ENCODE measurements at places on chromosomes 7 and 10.
A peak's percentile ranks its signal among the peaks of the same experiment; 100 is the strongest.

- DNase-seq = no peak
Measured at GRCh38 chr10:62459072-62459471, 84.9 kb downstream of the ZNF365 start.

GRCh38 chr10:89114846-89115625 is 92.1 kb downstream of the CH25H start:
- DNase-seq = no peak

- no peak for DNase-seq
Measured at GRCh38 chr7:140609646-140610045, 31.0 kb downstream of the DENND2A start.

- DNase-seq = no peak
Measured at GRCh38 chr7:117075934-117076333, 122.6 kb downstream of the ST7 start.

DNA sequence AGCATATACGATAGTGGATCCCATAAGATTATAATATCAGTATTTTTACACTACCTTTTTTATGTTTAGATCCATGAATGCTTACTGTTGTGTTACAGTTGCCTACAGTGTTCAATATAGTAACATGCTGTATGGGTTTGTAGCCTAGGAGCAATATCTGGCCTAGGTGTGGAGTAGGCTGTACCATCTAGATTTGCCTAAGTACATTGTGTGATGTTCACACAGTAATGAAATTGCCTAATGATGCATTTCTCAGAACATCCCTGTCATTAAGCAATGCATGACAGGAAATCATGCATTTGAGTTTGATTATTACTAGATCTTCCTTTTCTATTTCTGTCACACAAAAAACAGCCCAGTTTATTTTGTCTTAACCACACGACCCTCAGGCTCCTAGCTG is 14.5 kb downstream of the CBX3 start:
- peak; percentile 40 for DNase-seq

DNA sequence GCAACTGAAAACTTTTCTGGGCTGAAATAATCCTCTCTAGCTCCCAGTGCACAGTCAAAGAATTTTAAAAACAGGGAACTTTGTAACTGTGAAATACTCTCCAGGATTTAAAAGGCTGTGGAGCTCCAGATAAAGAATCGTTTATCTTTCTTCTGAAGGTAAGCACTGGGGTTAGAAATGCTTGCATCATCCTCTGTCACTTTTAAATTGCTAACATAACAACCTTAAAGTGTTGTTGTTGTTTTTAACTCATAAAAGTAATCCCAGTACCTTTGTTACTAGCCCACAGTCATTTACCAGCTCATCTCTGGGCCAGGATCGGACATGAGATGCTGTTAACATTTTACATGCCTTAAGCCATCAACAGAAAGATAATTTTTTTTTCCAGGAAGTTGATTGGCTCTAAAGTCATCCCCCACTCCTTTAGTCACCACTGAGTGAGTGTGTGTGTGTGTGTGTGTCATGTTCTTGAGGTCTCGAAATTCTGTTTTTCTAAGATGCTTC is at the start of gene SLC39A12:
Gene SLC39A12, plus strand, starts transcription at position 51 of the 504 bp plus-strand sequence. CDS start 1,359 bp downstream, outside the sequence.
- no peak for DNase-seq

- no peak for DNase-seq
Measured at GRCh38 chr7:28346256-28346655, 66.1 kb upstream of the CREB5 start.

GRCh38 chr10:104274762-104275721 is 6.1 kb downstream of the GSTO2 start:
- peak; percentile 60 for DNase-seq

- peak; percentile 14 for DNase-seq
Measured at GRCh38 chr10:63273577-63273976, 140.4 kb downstream of the NRBF2 start.

GRCh38 chr7:102451371-102452054 is 13.2 kb downstream of the ALKBH4 start:
- no peak for DNase-seq

GRCh38 chr10:108990441-108990840 is 932.9 kb downstream of the XPNPEP1 start:
- DNase-seq = no peak

GRCh38 chr10:24574578-24575155 is 149.0 kb downstream of the ARHGAP21 start:
- DNase-seq = no peak

GRCh38 chr10:43203448-43204041 is 63.3 kb downstream of the RASGEF1A start:
- DNase-seq = peak; percentile 23

DNA sequence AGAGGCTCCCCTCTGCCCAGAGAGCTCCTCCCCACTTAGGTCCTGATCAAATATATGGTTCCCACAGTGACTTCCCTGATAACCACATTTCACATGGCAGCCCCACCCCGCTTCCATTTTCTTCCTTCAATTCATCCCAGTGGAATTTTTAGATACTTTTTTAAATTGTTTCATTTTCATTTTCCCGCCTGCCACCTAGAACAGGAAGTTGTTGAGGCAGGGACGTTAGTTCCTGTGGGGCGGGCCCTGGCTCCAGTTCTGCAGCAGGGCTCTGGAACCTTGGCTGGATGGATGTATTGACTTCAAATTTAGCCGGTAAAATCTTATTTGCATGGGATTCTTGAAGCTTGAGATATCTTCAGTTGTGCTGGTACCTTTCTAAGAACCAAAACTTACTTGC is 226.6 kb downstream of the PAXIP1 start:
- no peak for DNase-seq

GRCh38 chr7:79927116-79927515 is 207.5 kb upstream of the GNAI1 start:
- no peak for DNase-seq

DNA sequence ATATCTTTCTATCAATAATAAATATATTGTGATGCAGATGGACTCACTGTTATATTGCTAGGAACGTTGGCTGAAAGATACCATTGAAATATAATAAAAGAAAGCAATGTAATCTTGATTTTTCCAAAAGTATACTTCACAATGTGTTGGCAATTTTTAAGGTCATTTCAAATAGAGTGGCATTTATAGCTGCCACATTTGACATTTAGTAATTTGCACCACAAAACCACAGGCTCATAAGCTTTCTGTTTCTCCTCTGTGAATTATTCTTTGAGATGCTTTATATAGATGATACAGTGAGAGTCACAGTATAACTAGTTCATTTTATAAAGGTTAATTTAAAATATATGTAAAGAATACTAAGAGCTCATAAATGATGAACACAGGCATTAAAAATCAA is 44.6 kb downstream of the TMEM168 start:
- DNase-seq = no peak

DNA sequence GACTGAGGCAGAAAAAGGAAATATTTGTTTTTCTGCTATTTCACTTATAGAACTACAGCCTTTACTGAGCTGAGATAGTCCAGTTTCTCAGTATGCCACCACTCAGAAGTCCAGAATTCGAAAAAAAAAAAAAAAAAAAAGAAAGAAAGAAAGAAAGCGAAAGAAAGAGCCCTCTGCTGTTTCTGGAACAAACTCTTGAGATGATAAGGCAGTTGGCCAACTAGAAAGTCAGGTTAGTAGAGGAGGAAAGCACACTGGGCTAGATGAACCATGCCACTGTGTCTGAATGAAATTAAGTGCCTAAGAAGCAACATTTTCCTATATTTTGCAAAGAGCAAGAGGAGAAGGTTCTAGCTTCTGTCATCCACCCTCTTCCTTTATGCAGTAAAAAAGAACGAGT is 403.8 kb downstream of the SORCS3 start:
- no peak for DNase-seq

DNA sequence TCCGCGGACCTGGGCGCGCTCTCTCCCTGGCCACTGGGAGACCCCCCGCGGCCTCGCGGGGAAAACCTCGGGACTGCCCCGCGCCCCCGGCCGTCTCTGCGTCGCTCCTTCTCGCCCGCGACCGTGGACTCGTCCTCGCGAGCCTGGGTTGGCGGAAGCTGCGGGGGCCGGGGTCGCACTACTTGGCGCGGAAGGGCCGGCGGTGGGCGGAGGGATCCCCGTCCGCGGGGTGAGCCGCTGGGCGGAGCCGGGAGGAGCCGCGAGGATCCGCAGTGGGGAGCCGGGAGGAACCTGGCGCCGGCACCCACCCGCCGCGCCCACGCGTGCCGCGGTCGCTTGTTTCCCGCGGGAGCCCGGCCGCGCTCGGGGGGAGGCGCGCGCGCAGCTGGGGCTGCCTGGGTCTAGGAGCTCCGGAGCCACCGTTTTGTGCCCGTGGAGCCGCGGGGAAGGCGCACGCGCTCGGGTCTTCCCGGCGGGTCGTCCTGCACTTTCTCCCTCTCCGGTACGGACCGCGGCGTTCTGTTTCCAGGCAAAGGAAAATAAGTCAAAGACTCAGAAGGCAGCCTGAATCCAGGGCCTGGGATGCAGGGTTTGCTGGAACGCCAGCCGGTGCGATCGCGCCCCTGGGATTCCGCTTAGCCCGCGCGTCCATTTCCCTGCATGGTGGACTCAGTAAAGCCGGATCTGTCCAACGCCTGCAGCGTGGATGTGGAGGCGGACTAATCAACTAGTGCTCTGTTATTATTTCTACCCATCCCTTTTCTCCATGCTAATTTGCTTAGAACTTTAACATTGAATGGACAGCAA is 28.7 kb upstream of the KMT2C start:
- DNase-seq = peak; percentile 73

- no peak for DNase-seq
Measured at GRCh38 chr7:118289476-118289875, 65.0 kb downstream of the ANKRD7 start.

DNA sequence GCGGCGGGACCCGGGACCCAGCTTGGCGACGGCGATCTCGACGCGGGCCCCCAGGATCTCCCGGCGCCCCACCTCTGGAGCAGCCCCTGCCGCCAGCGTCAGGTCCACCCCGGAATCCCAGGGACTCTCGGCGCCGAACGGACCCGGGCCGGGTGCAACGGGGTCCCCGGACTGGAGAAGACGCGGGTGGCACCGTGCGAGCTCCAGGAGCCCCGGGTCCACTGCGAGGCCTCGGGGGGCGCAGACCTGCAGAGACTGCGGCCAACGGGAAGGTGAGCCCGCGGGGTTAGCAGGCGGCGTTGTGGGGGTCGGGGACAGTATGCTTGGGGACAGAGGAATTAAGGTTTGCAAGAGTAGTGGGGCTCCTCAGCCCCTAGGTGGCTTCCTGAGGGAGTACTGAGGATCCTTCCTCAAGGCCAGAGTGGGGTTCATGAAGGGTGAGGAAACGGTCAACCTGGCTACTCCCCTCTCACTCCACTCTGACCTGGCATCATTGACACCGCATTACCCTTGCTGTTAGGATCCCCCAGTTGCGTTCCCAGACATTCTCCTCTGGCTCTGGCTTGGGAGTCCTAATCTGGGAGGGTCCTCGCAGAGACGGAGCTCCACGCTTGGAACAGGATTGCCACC is 353 bp downstream of the EPHB6 start:
- no peak for DNase-seq

- no peak for DNase-seq
Measured at GRCh38 chr7:136997735-136998134, 129.3 kb downstream of the CHRM2 start.

DNA sequence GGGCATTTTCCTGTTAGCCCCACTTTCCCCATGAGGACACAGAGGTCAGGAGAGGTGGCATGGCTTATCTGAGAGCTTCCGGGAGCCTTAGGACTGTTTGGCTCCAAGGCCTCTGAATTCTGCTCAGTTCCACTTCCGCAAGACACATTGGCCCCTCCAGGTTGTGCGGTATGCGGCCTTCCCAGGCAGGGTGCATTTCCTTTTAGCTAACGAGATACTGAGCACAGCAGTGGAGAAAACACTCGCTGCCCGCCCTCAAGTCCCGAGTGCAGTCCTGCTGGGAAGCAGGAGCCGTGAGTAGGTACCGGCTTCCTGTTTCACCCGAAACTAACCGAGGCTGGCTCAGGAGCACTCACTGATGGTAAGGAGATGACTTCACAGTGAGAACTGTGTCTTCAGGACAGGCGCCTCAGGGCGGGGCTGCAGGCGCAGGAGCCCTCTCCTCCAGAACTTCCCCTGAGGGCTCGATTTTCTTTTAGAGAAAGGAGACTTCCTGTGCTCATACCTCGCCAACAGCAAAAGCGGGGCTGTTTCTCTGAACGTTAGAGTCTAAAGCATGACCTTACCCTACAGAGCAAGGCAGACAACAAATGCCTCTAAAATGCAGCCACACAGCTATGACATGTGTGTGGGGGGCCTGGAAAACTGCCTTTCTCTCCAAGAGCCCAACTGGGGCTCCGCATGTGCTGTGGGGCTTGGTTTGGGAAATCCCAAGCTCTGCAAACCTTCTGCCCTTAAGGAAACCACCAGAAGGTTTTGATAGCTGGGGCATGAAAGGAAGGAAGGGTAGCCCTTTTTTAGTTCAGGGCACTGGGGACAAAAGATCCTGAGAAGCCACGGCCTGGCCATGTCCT is 25.9 kb downstream of the RGS10 start:
- DNase-seq = peak; percentile 90

DNA sequence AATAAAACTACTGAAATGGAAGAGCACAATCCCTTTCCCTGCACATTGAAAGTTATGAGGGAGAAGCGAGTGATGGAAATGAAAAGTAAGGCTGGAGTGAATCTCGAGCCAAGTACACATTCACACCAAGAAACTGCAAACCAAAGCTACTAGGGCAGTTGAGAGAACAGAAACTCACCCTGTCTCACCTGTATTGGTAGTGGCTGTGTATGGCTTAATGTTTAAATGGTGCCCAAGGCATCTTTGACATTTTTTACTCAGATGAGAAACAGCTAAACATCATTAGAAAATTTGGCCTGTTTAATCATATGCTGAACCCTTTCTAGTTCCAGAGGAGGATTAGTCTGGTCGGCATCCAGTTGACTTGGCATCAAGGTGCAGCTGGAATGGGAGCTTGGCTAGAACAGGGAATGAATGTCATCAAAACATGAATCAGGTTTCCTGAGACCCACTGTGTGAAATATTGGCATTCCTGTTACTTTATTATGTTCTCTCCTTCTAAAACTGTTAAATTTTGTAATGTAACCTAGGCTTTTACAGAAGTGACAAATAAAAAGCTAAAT is 840.8 kb downstream of the GRM8 start:
- no peak for DNase-seq

- DNase-seq = no peak
Measured at GRCh38 chr7:133642907-133643306, 390.0 kb downstream of the EXOC4 start.

- no peak for DNase-seq
Measured at GRCh38 chr7:133586253-133586652, 333.4 kb downstream of the EXOC4 start.

GRCh38 chr10:72754275-72755032 is 62.5 kb downstream of the MCU start:
- DNase-seq = no peak
